ENCODE measurements at places on chromosomes 11 and 22. TPM values are rescaled to one million over a fixed set of nuclear protein-coding genes. Genes with fewer than 3 reads are reported as not detected.
A peak's percentile ranks its signal among the peaks of the same experiment; 100 is the strongest.

Gene DSCAML1
- 3.3 TPM for polyA plus RNA-seq

Gene OR8G5
- not detected for polyA plus RNA-seq

Gene C11orf65
- not detected for polyA plus RNA-seq

Gene RIMBP3B
- not detected for polyA plus RNA-seq

GRCh38 chr22:42985531-42985905, 29.4 kb downstream of the PACSIN2 start:
- no peak for DNase-seq

DNA sequence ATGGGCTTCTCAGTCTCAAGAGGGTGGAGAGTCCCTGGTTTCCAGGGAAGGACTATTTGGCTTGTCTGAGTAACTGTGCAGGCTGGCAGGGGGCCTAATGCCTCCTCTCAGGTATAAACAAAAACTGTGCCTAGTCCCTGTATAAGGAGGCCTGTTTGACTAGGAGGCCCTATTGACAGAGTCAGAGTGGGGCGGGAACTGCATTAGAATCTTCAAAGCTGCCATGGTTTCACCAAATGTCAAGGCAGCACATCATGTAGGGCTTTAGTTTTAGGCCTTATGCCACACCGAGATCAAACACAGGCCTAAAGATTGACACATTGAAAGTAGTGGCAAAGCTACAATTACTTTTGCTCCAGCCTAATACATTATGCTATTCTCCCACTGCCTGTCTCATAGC, 611.5 kb upstream of the B3GAT1 start:
- DNase-seq: no peak

DNA sequence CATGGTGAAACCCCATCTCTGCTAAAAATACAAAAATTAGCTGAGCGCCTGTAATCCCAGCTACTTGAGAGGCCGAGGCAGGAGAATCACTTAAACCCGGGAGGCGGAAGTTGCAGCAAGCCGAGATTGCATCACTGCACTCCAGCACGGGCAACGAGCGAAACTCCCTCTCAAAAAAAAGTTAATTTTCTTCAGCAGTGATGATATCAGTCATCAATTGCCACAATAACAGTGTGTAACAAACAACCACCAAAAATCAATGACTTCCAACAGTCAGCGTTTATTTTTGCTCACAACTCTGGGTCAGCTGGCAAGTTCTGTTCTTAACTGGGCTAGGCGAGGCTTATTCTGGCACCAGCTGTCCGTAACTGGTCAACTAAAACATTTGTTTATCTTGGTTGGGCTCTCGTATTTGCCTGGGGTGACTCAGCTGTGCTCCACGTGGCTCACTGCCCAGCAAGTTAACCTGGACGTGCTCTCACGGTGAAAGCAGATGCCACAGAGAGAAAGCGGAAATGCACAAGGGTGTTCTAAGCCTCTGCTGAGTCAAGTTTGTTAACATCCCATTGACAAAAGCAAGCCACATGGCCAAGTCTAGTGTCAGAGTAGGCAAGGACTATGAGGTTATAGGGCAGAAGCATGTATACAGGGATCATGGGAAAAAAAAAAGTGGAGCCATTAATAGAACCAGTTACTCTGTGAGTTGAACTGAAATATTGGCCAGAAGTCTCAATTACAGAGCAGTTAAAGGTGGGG, 52.1 kb downstream of the LHFPL7 start:
- DNase-seq: peak; percentile 48

- no peak for DNase-seq
Measured at GRCh38 chr11:13388741-13389140, 74.3 kb downstream of the BTBD10 start.

DNA sequence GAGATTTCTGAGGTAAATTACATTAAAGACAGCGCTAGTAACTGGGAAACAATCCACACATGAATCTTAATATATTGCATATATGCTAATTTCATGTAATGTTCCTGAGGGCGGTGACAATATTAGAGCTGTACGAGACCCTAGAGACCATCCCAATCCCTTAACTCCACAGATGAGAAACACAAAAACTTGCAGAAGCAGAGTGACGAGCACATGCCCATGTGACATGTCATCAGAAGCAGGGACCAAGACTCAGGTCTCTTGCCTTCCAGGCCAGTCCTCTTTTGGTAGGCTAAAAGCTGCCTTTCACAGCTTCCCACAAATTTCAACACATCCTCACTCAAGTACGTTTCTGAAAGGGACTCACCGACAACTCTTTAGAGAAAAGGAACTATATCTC, 11.8 kb downstream of the MAPK1 start:
- no peak for DNase-seq

- no peak for DNase-seq
Measured at GRCh38 chr11:31045335-31045734, 324.2 kb downstream of the DCDC1 start.

All from small intestine (tissue), 16 donors.